ENCODE measurements at places on chromosomes 1 and 21. TPM values are rescaled to one million over a fixed set of nuclear protein-coding genes. Genes with fewer than 3 reads are reported as not detected.

- H3K36me3 ChIP-seq: no peaks in the 10 kb centered on the region
- DNase-seq: no peak
- no peak overlapping the region for H3K27ac ChIP-seq
- H3K4me3 ChIP-seq: no peak overlapping the region
Measured at GRCh38 chr1:62722796-62723195, 34.6 kb upstream of the DOCK7 start.

DNA sequence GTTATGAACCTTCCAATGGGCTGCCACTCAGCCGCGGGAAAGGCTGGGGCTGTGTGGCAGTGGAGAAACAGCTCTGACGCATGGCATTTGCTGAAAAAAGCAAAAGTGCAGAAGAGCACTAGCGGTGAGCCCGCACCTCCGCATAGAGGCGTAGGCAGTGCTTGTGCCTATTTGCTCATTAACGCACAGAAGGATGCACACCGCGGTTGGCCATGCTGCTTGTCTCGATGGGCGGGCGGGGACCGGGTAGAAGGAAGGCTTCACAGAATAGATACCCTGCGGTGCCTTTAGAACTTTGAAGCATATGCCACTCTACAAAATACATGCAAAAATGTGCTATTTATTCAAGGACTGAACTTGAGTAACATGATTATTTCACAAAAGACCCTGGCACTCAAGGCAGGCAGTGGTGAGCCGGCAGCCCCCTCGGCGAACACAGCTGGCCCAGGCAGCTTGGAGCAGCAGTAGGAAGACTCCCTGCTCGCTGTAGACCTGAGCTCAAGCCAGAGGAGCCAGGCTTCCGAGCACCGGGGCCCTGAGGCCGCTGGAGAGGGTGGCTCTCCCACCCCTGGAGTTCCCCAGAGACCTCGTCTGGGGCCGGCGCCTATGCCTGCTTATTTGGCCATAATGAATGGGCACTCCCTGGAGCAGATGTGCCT, 71.5 kb downstream of the SIK1 start:
- H3K4me1 ChIP-seq: no peaks in the 10 kb centered on the region
- H3K36me3 ChIP-seq: no peaks in the 10 kb centered on the region
- no peak overlapping the region for H3K27ac ChIP-seq
- no peak overlapping the region for H3K4me3 ChIP-seq

DNA sequence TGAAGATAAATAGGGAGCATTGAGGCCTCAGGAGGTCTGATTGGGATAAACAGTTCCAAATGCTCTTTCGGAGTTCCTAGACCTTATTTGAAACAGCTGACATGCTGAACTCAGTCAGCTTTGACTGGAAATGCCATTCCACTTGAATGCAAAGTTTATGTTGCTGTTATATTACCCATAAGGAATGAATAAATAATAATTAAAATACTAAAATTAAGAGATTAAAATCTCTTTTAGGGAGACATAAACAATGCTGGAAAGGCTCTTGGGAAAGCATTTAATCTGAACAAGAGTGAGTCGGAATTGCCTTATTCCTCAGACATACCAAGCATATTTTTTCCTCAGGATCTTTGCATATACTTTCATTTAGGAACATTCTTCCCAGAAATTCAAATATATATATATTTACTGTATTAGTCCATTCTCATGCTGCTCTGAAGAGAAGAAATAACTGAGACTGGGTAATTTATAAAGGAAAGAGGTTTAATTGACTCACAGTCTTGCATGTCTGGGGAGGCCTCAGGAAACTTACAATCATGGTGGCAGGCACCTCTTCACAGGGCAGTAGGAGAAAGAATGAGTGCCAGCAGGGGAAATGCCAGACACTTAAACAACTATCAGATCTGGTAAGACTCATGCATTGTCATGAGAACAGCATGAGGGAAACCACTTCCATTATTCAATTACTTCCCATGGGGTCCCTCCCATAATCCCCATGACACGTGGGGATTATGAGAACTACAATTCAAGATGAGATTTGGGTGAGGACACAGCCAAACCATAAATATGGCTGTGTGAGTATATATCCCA, 318.2 kb upstream of the PLXNA2 start:
- no peaks in the 10 kb centered on the region for H3K4me1 ChIP-seq
- no peak overlapping the region for H3K4me3 ChIP-seq
- no peak for DNase-seq
- H3K36me3 ChIP-seq: no peaks in the 10 kb centered on the region
- no peaks in the 10 kb centered on the region for H3K27me3 ChIP-seq

GRCh38 chr1:235503403-235504121, 690 bp downstream of the B3GALNT2 start:
- H3K27ac ChIP-seq: peak overlapping the region; percentile 98
- H3K4me1 ChIP-seq: peaks cover 21% of the 10 kb centered on the region
- DNase-seq: no peak

GRCh38 chr1:7196036-7196911, 411.0 kb downstream of the CAMTA1 start:
- no peak for DNase-seq
- no peaks in the 10 kb centered on the region for H3K4me1 ChIP-seq
- H3K36me3 ChIP-seq: no peaks in the 10 kb centered on the region
- no peak overlapping the region for H3K27ac ChIP-seq

GRCh38 chr1:86499987-86500593, 31.4 kb downstream of the CLCA1 start:
- H3K4me1 ChIP-seq: peaks cover 36% of the 10 kb centered on the region
- no peak for DNase-seq
- H3K27me3 ChIP-seq: no peaks in the 10 kb centered on the region

SEC16B gene
- 2.6 TPM for total RNA-seq

UHMK1 gene
- 34.4 TPM for total RNA-seq

Data from esophagus muscularis mucosa (tissue), 4 donors.